Epithelial cell of proximal tubule (primary cell): ENCODE measurements at places on chromosomes 13 and 19. TPM values are rescaled to one million over a fixed set of nuclear protein-coding genes. Genes with fewer than 3 reads are reported as not detected.

DNA sequence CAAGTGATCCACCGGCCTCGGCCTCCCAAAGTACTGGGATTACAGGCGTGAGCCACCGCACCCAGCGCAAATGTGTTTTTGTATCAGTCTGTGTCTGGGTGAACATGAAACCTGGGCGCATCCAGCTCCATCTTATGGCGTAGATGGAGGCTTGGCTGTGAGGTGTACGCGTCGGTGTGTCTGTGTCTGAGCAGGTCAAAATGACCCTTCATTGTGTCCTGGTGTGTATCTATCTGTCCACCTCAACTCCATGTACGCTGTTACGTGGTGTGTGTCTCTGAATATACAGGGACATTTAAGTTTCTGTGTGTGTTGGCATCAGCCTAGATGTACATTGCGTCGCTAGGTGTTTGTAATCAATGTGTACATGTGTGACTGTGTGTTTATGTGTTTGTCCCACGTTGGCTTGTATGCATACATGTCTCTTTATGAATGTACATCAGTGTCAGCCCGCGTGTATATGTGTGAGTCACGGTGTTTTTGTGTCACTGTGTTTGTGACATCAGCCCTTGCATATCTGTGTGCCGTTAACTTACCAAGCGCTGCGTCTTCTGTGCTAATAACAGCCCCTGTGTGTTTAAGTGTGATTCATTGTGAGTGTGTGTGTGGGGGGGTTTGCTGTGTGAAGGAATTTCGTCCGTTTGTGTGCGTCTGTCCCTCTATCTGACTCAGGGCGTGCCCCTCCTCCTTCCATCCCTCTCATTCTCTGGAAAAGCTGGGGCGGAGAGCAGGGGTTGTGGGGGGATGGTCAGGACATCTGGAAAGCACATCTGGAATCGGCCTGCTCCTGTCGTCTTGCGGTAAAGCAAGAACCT, 6.4 kb downstream of the AXL start:
- DNase-seq, result peak; percentile 90

DNA sequence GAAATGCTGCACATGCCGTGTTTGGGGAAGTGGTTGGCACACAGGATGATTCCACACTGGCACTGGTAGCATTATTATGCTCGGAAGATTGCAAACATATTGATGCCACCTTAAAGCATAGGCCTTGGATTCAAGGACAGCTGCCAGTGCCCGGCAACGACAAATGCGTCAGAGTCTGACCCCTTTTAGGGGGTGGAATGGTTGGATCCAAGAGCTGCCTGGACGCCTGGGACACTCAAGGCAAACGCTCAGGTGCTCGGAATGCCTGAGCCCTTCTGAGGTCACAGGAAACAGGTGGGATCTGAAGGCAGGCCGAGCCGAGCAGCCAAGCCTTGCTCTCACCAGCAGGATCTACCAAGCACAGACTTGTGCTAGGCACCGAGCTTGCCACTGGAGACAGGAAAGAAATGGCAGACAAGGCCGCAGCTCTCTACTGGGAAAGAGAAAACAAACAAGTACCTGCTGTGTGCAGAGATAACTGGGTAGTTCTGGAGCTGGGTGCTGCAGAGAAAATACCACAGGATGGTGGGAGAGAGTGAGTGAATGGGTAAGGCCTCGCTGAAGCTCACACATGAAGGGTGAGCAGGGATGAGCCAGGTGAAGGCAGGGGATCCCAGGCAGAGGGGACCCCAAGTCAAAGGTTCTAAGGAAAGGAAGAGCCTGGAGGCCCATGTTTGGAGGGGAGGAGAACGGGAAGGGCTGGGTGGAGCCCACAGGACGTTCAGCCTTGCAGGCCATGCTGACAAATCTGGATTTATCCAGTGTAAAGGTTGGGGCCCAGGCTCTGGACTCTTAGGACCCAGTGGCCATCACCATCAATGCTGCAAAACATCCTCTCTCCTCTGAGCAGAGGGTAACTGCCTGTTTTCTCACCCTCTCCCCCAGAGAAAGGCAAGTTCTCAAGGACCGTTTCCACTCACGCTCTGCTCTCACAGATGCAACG, 9.2 kb downstream of the RANBP3 start:
- DNase-seq, result no peak

The MARK4 gene
- 12.6 and 15.0 TPM in 2 replicates for total RNA-seq

DNA sequence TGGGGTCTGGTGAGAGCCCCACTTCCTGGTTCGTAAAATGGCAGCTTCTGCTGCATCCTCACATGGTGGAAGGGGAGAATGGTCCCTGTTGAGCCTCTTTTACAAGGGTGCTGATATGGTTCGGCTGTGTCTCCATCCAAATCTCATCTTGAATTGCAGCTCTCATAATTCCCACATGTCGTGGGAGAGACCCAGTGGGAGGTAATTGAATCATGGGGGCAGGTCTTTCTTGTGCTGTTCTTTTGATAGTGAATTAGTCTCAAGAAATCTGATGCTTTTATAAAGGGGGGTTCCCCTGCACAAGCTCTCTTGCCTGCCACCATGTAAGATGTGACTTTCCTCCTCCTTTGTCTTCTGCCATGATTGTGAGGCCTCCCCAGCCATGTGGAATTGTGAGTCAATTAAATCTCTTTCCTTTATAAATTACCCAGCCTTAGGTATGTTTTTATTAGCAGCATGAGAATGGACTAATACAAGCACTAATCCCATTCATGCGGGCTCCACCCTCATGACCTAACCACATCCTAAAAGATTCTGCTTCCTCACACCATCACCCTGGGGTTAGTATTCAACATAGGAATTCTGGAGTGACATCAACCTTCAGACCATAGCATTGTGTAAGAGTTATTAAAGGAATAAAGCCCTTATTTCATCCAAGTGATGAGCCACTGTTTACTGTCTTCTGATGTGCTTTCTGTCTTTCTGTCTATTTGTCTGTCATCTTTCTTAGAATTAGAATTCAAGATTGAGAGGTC, 159.0 kb upstream of the IRS2 start:
- peak; percentile 23 for DNase-seq

The CGB3 gene
- not detected in 2 replicates for total RNA-seq

DNA sequence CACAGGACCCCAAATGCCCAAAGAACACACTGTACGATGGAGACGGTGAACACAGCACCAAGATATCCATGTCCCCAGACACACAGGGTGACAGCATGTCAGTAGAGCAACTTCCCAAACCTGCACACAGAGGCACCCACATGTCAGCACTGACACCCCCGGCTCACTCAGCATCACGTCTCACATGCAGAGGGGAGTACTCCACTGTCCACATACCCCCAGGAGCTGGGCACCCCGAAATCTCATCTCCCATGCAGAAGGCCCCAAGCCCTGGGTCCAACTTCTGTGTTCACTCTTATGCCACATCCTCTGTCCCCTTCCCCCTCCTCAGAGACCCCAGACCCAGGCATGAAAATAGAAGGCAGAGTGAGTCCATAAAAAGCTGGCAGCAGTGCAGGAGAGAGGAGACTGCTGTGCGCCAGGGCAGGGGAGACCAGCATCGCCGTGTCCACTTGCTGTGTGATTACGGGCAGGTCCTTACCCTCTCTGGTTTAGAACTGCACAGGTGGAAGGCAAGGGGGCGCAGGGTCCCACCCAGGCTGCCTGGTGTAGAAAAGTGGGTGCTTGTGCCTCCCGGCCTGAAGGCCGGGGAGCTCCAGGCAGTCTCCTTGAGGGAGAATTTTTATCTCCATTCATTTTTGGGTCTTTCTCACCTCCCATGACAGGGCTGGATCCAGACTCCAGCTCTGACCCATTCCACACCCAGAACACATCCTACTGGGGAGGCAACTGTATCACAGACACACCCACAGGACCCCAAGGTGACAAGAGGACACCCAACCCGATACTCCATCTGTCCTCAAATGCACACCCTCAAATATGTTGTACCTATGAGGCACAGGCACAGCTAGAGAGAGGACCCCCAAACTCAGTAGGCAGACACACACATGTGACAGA, 17.0 kb downstream of the ERFL start:
- DNase-seq, result no peak

The ZNF320 gene
- 4.7 and 18.9 TPM in 2 replicates for total RNA-seq

The KIRREL2 gene
- total RNA-seq, result not detected in 2 replicates

- no peak for DNase-seq
These were observed 431.2 kb downstream of the FOXO1 start for GRCh38 chr13:40235160-40235796.

DNA sequence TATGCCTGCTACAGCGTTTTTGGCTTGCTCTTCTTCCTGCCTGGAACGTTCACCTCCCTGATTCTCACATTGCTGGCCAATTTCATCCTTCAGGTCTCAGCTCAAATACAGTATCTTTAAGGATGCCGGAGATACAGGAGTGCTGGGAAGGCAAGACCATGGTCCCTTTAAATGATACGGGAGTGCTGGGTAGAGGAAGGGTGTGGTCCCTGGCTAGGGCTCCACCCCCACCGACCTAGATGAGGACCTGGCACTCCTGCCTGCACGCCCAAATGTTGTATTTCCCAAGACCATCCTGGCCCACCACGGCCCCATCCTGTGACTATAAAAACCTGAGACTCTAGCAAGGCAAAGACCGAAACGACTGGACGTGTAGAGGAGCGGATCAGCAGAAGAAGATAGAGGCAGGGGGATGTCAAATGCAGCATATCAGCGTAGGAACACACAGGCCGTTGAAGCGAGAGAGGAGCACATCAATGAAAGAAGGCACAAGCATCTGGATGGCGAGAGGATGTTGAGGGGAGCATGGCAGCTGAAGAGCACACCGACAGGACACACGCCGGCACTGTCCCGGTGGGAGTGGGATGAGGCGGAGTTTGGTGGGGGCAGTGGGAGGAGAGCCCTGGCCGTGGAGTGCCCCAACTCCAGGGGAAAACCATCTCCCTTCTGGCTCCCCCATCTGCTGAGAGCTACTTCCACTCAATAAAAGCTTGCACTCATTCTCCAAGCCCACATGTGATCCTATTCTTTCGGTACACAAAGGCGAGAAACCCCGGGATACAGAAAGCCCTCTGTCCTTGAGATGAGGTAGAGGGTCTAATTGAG, 74.0 kb downstream of the PCDH9 start:
- DNase-seq, result no peak
